ENCODE measurements at places on chromosomes 7 and 10.

DNA sequence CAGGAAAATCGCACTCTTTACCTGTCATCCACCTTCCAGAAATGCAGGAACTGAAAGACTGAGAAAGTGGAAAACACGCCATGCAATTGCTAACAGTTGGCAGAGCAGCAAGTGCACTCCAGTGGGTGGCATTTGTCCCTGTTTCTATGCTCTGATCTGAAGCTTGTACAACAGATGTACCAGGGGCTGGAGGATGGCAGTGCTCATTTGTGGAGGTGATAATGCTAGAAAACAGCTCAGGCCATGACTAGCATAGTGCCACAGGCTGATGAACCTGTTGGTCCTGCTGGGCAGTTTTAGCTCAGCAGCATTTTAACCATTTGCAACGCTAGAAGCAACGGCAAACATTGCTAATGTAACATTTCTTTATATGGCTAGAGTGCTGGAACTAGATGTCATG is 199.9 kb upstream of the NRP1 start:
- no peak for DNase-seq

DNA sequence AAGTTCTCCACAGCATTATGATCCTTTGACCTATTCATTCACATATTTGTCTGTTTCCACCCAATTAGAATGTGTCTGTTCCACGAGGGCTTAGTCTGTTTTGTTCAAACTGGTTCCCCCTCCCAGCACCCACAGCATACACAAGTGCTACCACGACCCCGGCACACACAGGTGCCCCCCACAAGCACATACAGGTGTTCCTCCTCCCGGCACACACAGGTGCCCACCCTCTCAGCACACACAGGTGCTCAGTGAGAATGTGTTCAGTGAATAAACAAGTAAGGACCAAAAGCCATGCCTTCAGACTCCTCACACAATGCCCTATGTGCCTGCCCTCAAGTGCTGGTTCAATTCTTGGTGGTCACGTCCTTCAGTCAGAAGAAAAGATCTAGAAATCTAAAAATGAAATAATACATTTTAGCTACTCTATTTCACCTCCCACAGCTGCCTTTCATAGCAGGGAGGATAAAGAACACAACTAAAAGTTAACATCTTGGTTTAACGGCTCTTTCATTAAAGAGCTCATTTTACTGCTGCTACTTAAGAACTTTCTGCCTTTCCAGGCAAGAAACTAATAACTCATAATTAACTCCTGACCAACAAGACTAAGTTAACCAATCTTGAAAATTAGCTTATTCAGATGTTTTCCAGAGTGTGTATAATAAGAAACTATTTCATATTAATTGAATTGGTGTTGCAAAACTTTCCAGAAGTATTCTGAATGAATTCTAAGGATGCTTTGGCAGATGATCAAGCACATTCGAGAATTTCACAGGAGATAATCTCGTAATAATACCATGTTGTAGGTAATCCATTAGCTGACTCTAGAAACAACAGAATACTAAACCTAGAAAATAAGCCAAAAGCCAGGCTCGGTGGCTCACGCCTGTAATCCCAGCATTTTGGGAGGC is 2.3 kb downstream of the DNMBP start:
- DNase-seq: no peak

DNA sequence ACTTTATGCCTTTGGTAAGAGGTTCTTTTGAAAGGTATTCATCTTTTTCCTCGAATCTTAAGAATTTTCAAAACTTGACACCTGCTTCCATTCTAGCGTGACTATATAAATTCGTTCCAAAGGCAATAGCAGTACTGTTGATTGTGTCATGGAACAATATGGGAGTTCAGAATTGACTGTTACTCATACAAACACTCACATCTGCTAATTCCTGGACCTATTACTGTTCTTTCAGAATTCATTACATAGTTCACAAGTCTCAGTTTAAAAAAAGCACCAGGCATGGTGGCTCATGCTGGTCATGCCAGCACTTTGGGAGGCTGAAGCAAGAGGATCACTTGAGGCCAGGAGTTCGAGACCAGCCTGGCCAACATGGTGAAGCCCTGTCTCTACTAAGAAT is 80.9 kb downstream of the CACNB2 start:
- no peak for DNase-seq

DNA sequence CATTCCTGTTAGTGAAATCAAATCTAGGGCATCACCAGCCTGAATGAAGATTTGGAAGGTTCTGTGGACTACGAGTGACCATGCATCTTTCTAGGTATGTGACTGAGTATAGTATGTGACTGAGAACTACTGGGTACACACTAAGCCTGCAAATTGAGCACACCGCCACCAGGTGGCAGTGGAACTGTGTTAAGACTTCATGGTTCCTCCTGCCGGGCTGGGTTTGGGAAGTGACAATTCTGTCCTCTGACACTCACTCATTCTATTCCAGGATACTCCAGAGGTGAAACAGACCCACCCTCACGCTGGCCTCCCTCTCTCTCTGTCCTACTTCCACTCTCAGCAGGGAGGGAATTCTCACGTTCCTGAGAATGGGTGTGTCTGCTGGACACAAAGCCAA is 84.0 kb upstream of the TMEM248 start:
- no peak for DNase-seq

DNA sequence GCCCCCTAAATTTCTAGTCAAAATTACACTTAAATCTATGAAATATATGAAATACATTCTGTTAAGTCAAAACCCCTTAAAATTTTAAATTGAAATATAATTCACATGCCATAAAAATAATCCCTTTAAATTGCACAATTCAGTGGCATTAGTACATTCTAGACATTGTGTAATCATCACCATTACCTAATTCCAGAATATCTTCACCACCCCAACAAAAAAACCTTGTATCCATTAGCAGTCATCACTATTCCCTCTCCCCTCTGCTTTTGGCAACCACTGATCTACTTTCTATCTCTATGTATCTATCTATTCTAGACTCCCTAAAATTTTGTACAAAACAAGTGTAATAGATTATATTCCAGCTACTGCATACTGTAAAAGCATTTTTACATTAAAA is 261.2 kb downstream of the GLI3 start:
- no peak for DNase-seq

DNA sequence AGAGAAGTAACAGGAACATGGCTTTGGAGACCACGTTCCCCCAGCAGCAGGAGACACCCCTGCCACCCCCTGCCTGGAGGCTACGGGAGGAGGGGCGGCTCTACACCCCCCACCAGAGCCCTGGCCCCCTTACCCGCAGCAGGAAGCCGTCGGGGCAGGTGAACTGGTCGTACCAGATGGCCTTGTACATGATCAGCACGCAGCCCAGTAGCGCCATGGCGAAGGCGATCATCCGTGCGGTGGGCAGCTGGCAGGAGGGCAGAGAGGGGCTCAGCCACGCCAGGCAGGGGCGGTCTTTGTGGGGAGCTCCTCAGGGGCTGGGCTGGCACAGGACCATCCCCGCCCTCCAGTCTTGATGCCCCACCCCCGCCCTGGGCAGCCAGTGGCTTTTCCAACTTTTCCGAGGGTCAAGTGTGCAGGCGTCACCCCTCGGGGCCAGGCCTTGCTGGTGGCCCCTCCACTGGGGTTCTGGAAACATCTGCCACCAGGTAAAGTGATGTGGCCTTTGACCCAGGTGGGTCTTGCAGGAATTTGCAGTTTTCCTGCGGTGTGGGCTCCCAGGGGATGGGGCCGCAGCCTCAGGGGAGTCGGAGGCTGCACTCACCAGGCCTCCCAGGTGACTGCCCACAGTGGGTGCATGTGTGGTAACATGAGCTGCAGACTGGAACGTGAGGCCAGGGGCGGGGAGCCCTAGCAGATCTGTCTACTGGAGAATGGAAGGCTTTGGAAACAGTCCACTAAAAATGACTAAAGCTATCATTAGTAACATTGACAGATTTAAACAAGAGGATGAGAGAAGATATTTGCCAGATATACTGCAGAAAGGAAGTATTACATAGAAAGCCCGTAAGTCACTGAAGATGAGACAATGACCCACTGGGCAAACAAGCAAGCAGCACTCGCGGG is 9.7 kb downstream of the CALY start:
- no peak for DNase-seq

DNA sequence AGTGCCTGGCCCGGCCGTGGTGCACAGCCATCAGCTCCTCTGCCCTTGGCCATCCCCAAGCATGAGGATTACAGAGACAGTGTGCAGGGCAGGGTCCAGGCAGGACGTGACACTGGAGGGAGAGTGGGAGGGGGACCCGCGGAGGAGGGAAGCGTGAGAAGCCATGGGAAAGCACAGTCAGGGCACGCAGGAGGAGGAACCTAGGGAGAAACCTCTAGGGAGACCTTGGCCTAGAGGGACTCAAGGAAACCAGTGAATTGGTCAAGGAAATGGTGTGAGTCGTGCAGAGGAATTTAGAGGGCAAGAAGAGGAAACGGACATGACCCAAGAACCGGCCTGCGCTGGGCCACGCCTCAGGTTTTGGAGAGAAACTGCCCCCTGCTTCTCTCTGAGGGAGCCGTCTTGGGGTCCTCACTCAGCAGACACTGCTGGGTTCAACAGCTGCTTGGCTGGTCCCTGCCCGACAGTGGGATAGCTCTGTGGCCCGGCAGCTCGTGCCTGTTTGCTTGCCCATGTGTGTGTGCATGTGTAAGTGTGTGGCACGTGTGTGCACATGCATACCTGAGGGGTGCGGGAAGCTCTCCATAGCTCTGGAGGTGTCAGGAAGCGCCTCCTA is 3.2 kb downstream of the OPN4 start:
- no peak for DNase-seq

DNA sequence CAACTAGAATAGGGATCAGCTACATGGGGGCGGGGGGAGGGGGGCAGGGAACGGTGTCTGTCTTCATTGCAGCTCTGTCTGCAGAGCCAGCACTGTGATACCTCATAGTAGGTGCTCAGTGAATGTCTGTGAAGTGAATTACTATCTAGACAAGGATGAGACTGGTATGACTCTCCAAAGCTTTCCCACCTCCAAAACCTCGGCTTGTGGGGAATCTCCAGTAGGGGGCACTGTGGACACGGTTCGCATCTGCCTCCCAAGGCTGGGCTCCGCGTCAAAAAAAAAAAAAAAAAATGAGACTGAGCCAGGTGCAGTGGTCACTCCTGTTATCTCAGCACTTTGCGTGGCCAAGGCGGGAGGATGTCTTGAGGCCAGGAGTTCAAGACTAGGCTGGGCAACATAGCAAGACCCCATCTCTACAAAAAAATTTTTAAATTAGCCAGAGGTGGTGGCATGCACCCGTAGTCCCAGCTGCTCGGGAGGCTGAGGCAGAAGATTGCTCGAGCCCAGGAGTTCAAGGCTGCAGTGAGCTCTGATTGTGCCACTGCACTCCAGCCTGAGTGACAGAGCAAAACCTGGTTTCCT is 9.6 kb downstream of the TRIM56 start:
- no peak for DNase-seq

- no peak for DNase-seq
Measured at GRCh38 chr7:12731214-12731656, 43.8 kb downstream of the ARL4A start.

DNA sequence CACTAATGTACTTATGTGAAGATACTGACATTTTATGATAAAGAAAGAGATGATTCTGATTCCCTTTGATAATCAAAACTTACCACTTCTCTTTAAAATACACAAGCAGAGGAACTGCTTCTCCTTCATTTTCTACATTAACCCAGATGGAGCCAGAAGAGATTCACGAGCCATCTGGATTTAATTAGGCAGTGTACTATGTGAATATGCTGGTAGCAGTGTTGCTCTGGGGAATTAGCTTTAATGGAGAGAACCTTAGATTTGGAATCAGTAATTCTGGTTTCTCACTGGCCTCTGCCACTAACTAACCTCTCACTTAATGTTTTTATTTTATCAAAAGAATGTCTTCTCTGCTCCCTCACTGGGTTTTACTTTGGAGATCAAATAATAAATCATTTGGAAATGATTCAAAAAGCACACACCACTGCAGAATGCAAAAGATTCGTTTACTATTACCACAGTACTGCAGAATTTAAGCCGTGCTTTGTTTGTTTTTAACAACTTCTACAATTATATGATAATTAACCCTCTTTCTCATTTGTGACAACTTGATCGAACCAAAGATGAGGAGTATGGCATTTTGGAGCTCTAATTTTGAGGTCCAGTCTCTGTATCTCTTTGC is 77.5 kb upstream of the PHYHIPL start:
- DNase-seq: no peak

- DNase-seq: no peak
Measured at GRCh38 chr10:126803394-126803793, 101.8 kb upstream of the DOCK1 start.

- no peak for DNase-seq
Measured at GRCh38 chr7:93016681-93017381, 100.9 kb downstream of the SAMD9 start.

DNA sequence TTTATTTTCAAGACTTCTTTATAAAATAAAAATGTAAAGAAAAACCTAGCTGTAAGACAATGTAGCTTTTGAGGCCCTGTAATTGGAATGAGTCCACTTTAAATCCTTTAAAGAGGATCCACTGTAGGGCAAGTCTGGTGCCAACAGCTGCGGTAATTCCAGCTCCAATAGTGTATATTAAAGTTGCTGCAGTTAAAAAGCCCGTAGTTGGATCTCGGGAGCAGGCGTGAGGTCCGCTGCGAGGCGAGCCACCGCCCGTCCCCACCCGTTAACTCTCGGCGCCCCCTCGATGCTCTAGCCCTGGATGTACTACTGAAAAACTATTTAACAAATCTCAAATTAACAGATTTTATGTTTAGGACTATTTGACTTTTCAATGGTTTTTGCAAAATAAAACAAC is 414.7 kb upstream of the SEMA3C start:
- DNase-seq: no peak

- DNase-seq: no peak
Measured at GRCh38 chr7:129730159-129730558, 118.6 kb downstream of the NRF1 start.

Measured in stimulated activated CD4-positive, alpha-beta T cell treated with anti-CD3 and anti-CD28 coated beads, Interleukin-15, amount 100 ng/mL, for 1 hour (primary cell).